Mesenchymal stem cell (in vitro differentiated cells and primary cell): ENCODE measurements at places on chromosomes 1 and 21.

DNA sequence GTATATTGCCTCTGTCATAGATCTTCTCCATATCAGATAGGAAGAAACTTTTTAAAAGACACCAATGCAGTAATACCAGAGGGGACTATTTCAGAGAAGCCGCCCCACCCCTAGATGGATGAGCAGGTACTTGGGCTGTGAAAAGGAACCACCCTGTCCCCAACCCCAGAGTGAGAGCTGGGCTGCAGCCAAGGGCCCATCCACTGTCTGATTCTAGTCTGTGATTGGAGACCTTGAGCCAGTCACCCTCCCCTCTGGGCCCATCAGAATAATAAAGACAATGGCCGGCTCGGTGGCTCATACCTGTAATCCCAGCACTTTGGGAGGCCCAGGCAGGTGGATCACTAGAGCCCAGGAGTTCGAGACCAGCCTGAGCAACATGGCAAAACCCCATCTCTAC, 5.0 kb downstream of the CLEC20A start:
- DNase-seq = no peak
- no peaks in the 10 kb centered on the region for H3K36me3 ChIP-seq
- H3K4me3 ChIP-seq = no peak overlapping the region

DNA sequence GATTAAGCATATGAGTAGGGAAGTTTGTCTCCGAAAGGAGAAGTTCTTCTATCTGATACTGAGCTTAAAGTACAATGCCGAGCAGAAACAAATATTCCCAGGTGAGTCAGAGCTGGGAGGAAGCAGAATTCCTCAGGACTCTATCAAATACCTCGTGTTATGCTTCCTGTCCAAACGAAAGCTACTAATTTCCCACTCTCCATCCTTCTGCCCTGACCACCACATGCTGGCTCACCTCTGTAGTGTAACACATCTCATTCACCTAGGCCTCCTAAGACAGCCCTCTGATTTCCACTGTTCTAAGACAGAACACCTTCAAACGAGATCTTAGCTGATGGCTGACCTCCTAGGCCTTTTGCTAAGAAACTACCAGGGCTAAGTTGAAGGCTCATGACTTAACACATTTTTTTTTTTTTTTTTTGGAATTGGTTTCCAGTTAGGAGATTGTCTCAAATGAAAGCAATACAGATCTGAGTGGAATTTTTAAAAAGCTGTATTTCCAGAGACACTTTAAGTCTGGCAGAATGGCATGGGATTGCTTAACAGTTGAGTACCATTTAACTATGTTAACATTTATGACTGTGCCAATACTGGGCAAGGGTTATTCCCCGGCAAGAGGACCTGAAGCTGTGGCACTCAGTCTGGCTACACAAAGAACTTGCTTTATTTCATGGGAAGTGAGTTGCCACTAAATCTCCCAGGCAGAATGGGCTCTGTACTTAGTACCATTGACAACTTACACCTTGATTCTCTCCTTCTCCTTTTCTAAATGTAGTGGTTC, 583.4 kb downstream of the DPYD start:
- peaks cover 7% of the 10 kb centered on the region for H3K4me1 ChIP-seq
- no peak overlapping the region for H3K27ac ChIP-seq
- H3K36me3 ChIP-seq = no peaks in the 10 kb centered on the region
- DNase-seq = no peak
- H3K27me3 ChIP-seq = no peaks in the 10 kb centered on the region

GRCh38 chr1:180412583-180412982, 89.8 kb downstream of the ACBD6 start:
- no peaks in the 10 kb centered on the region for H3K4me1 ChIP-seq
- H3K27me3 ChIP-seq = no peaks in the 10 kb centered on the region
- peaks cover 3% of the 10 kb centered on the region for H3K36me3 ChIP-seq
- no peak for DNase-seq
- no peak overlapping the region for H3K4me3 ChIP-seq
- H3K27ac ChIP-seq = no peak overlapping the region

GRCh38 chr1:30929944-30930525, 21.5 kb upstream of the SDC3 start:
- no peak overlapping the region for H3K27ac ChIP-seq
- DNase-seq = no peak
- no peak overlapping the region for H3K4me3 ChIP-seq
- peaks cover 48% of the 10 kb centered on the region for H3K36me3 ChIP-seq

DNA sequence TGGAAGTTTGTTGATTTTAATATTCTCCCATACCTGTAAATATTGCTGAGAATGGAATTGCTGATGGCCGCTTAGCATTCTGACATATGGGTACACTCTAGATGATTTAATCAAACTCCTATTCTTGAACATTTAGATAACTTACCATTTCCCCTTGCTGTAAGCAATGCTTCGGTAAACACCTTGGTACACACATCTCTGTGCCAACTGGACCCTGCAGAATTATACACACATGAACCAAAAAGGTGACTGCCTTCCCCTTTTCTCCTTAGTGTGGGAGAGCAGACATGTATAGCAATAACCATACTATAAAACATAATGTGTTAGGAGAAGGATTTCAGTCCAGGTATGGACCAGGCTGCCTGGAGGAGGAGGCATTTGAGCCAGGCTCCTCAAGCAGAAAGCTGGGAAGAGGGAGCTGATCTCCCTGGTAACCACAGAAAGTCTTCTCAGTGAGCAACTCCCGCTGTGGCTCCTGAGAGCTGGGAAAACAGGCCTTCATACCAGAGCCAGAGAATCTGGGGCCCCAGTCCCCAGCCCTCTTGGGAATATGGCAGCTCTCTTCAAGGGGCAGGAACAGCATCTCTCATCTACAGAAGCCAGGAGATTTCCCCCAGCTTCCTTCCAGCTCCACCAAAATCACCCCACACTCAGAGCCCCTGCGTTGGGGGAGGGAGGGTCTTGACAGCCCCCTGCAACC, 33.9 kb upstream of the CSF1 start:
- no peaks in the 10 kb centered on the region for H3K36me3 ChIP-seq
- H3K27me3 ChIP-seq = no peaks in the 10 kb centered on the region
- peaks cover 36% of the 10 kb centered on the region for H3K4me1 ChIP-seq
- peak; percentile 79 for DNase-seq
- peak overlapping the region; percentile 35 for H3K4me3 ChIP-seq

DNA sequence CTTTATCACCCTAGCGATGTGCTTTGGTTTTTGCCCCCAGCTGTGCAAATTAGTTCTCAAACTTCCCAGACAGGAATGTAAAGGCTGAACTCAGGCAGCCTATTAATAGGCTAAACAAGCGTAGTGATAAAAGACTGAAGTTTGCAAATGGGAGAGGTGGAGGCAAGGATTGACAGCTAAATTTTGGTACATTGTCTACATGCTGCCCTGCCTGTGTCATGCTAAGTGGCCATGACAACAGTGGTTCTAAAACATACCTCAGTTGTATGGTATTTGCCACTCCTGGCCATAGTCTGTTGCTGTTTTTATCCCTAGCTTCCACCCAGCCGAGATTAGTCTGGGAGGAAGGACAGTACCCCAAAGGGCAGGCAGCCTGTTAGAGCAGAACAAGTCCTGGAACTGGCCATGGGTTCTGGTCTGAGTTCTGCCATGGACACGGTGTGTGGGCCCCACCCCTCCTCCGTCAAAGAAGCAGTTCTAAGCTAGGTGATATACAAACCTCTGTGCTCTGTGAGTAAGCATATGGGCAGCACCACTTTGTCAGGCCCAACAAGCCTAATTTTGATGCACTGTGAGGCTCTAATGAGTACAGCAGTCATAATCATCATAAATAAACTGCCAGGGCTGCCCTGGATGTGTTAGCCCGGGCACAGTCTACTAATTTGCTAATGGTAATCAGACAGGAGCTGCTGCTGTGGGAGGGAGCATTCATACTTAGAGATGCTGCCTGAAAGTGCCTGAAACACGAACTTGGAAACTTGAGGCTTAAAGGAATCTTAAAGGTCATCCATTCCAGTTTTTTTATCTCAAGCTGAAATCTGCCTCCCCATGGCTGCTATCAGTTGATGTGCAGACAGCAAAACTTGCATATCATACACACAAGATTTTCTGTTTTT, 177.1 kb downstream of the HHAT start:
- no peaks in the 10 kb centered on the region for H3K36me3 ChIP-seq
- H3K4me3 ChIP-seq = no peak overlapping the region
- no peak for DNase-seq
- H3K4me1 ChIP-seq = peaks cover 4% of the 10 kb centered on the region
- H3K27me3 ChIP-seq = no peaks in the 10 kb centered on the region

DNA sequence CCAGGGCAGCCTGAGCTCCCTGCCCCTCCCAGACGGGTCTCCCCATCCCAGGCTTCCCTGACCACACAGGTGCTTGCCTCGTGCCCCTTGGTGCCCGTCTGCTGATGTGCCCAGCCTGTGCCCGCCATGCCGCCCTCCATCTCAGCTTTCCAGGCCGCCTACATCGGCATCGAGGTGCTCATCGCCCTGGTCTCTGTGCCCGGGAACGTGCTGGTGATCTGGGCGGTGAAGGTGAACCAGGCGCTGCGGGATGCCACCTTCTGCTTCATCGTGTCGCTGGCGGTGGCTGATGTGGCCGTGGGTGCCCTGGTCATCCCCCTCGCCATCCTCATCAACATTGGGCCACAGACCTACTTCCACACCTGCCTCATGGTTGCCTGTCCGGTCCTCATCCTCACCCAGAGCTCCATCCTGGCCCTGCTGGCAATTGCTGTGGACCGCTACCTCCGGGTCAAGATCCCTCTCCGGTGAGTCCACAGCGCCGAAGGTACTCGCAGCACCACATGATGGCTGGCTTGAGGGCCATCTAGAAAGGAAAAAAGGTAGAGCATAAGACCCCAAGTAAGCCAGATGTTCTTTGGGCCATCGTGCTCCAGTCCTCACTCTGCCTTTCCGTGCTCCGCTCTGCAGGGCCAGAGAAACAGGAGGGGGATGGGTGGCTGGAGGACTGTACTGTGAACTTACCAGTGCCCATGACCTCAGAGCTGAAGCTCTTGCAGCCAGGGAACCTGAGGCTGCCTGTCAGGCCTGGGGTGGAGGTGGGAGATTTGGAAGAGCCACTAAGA, 1.4 kb downstream of the ADORA1 start:
- H3K27me3 ChIP-seq = no peaks in the 10 kb centered on the region
- H3K27ac ChIP-seq = no peak overlapping the region
- peaks cover 63% of the 10 kb centered on the region for H3K4me1 ChIP-seq
- peak overlapping the region; percentile 81 for H3K4me3 ChIP-seq

GRCh38 chr1:184356891-184357290, 29.9 kb upstream of the C1orf21 start:
- no peak overlapping the region for H3K27ac ChIP-seq
- no peaks in the 10 kb centered on the region for H3K36me3 ChIP-seq
- no peaks in the 10 kb centered on the region for H3K27me3 ChIP-seq
- no peaks in the 10 kb centered on the region for H3K4me1 ChIP-seq
